ENCODE measurements at places on chromosomes 3 and 15.

DNA sequence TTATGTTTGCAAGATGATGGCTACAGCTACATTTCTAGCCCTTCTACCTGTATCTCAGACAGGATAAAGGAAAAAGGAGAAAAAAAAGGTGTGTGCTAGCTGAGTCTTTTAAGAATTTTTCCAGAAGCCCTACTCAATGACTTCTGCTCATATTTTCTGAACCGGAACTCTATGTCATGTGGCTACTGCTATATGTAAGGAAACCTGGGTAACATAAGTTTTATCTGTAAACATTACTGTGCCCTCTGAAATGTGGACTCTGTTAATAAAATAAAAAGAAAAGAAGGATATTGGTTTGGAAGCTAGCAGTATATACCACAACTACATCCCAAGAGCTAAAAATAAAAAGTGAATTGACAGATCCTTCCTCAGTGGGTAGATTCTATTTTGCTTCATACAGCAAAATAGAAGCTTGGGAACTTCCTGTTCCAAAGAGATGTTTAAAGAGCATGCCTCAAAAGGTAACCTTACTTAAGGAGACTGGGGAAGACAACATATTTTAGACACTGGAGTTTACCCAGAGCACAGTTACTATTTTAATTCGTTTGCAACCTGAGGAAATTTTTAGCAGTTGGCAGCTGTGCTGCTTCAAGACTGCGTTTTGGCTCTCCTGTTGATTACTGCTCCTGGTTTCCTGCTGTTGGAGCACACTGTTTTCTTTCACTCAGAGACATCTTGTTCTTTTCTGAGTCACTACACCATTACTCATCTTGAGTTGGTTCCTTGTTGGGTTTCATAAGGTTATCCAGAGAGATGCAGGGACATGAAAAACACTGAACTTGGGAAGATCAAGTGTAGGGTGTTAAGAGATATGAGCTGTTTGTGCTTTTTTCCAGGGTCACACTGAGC is 280.7 kb downstream of the NFKBIZ start:
- DNase-seq = no peak

- DNase-seq = no peak
These were observed 262.8 kb upstream of the TBL1XR1 start for GRCh38 chr3:177460047-177460446.

DNA sequence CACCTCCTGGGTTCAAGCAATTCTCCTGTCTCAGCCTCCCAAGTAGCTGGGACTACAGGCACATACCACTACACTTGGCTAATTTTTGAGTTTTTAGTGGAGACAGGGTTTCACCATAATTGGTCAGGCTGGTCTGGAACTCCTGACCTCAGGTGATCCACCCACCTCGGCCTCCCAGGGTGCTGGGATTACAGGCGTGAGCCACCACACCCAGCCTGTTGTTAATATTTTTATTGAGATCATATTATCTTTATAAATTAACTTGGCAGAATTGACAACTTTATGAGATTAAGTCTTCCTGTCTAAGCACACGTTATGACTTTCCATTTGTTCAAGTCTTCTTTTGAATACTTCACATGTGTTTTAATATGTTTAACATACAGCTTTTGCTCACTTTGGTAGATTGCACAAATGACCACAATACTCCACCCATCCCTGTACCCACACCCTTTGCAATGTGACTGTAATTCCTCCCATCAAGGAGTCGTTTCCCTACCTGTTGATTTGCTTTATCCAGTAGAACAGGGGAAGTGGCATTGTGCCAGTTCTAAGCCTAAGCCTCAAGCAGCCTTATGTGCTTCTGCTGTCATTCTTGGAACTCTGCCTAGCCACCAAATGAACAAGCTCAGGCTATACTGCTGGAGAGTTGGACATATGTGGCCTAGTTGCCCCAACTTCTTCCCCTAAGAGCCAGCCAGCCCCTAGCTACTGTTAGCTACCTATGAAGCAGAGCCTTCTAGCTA is 8.2 kb downstream of the XYLB start:
- DNase-seq = peak; percentile 58

- DNase-seq = peak; percentile 57
These were observed 80.4 kb downstream of the CHRD start for GRCh38 chr3:184460276-184460675.

GRCh38 chr15:36557364-36557763 is 22.1 kb upstream of the CDIN1 start:
- DNase-seq = no peak

DNA sequence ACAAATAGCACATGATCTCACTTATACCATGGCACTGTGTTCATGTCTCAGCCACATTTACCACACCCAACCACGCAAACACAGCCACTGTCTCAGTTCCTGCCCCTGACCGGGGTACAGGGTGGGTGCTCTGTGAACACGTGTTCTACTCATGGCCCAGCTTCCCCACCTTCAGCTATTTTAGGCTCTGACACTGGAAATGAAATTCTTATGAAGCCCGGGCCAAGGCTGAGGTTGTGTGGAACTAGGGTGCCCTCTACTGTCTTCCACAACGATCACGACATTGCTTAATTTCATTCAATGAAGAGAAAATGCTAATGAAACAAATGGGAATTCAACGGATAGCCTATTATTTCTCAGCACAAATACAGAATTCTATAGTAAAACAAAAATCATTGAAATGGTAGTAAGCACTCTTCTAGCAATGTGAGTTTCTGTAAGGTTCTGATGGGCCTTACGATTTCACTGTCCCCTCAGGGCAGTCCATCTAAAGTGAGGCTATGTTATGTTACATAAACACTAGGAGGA is 2.1 kb upstream of the GABRA5 start:
- peak; percentile 15 for DNase-seq

DNA sequence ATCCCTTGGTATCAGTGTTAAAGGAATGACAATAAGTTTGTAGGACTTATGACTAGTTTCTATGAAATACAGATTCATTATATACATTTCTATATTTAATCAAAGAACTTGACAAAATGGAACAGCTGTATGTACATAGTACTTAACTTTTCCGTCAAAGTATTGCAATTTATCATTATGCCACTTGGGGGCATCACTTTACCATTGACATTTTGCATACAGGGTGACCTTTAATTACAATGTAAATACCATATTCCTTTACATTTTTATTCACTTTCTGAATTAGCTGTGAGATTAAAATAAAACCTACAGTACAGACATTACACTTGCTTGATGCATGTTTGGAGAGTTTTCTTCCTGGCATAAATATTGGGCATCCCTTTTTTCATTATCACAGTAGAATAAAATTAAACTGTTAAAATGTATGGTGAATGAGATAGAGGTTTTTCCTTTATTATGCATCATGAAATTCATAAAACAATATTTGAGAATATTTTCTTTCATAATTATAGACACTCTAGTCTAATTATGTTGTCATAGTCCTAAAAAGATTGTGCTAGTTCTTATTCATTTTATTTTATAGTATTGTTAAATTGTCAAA is 6.9 kb downstream of the NEK11 start:
- DNase-seq = peak; percentile 60

- DNase-seq = peak; percentile 42
These were observed 15.6 kb downstream of the OR5K3 start for GRCh38 chr3:98406034-98406433.

- no peak for DNase-seq
These were observed 188.4 kb downstream of the ADAMTSL3 start for GRCh38 chr15:83842281-83842680.

DNA sequence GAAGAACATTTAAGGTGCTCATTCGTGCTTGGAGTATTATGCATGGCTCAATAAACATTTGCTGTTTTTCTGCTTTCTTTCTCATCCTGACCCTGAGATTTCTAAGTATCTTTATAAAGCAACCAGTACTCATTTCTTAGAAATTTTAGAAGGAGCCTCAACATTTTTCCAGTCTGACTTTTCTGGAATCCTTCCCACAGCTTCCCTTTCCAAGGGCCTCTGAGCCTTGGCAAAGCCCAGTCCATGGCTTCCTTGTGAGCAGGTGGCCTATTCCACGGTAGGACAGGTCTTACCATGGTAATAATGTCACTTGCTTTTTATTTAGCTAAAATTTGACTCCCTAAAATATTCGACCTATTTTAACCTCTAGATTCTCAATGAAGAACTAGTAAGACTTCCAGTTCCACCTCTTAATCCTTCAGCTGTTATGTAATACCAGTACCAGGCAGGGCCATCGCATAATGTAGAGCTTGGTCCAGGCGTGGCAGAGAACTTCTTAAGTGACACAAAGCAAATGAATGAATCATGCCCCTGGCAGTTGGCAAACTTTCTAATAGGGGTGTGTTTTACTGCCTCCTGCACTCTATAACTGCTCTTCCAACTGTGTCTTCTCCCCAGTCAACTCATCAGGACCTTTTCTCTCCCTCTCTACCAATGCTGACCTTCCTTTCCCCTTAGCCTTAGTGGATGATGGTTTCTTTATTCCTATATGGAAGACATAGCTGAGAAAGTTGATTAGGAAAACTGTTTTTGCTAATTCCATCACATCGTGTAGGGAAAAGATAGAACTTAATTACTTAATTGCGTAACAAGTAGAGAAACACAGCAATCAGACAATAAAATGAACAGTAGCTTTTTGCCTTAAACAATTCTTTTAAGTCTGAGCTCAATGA is 894 bp upstream of the TM4SF4 start:
- DNase-seq = no peak
